Activated T-cell treated with anti-CD3 and anti-CD28 coated beads, Interleukin-2, amount 50 U/mL, for 72 hours (primary cell): ENCODE measurements at places on chromosomes 6 and 20. TPM values are rescaled to one million over a fixed set of nuclear protein-coding genes. Genes with fewer than 3 reads are reported as not detected.

The KIFC1 gene
- 91.7 TPM for total RNA-seq

The UST gene
- total RNA-seq = 1.6 TPM

The TRIM40 gene
- not detected for total RNA-seq

The SIGLEC1 gene
- 0.02 TPM for total RNA-seq

The ZNF165 gene
- total RNA-seq = 5.1 TPM

The TMEM170B gene
- total RNA-seq = 1.0 TPM

- DNase-seq = no peak
Observed at GRCh38 chr6:21208796-21209186, 384.8 kb upstream of the SOX4 start.

- DNase-seq = no peak
Observed at GRCh38 chr6:120966321-120966720, 368.0 kb downstream of the TBC1D32 start.

DNA sequence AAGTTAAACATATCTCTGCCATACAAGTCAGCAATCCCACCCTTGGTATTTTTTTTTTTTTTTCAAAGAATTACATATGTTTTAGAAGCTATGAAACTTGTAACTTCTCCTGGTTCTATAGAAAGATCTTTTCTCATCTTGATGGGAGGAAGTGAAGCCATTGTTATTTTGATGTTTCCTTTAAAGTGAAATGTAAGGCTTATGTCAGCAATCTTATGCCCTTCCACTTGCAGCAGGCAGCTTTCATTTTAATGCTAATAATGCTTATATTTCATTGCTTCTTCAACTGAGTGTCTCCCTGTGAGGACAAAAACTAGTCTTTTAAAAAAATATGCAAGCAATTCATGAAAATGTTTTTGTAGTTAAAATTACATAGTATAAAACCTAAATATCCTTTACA is 1614.7 kb downstream of the KHDRBS2 start:
- no peak for DNase-seq

DNA sequence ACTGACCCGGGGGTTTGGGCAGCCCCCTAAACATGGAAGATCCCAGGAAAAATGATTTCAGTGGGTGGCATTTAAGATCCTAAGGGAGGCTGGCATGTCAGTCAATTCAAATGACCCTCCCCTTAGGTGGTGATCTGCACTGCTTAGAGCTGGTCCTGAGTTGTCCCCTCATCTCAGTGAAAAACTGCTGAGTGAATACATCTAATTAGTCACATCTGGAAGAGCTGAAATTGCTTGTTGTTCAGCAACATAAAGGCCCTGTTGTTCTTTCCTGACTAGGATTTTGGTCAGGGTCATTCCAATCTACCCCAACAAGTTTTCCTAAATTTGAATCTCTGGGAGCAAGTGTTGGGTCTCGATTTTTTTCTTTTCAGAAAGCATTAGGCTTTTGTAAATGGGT is 126.4 kb downstream of the LCA5 start:
- DNase-seq = no peak

DNA sequence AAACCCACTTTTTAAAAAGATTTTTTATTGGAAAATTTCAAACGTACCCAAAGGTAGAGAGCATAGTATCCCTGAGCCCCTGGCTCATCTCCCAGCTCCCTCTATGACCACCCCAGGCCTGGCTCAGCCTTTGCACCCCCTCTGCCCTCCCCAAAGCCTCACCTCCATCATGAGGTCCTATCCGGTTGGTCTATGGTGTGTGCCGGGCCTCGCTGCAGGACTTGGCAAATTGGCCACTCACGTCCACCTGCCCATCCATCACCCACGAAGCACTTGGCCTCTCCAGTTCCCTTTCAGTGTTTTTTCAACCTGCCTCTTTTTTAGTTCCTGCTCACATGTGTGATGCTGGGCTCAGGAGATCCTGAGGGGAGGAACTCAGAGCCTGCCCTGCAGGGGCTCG is 147.4 kb downstream of the CDH4 start:
- no peak for DNase-seq

- DNase-seq = no peak
Observed at GRCh38 chr20:5364136-5364821, 47.5 kb upstream of the PROKR2 start.

DNA sequence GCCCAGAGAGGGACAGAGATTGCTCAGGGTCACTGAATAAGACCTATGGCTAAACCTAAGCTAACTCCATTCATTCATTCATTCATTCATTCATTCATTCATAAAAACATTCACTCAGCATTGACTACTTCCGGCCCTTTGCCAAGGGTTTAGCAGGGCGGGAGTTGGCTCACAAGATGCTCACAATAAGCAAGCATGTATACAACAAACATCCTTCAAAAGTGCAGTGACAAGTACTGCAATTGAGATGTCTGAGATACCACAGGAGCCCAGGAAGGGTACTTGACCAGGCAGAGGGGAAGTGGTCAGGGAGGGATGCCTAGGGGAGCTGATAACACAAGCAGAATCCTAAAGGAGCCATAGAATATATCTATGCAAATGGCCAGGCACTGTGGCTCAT is 18.2 kb upstream of the KIAA1755 start:
- DNase-seq = no peak

DNA sequence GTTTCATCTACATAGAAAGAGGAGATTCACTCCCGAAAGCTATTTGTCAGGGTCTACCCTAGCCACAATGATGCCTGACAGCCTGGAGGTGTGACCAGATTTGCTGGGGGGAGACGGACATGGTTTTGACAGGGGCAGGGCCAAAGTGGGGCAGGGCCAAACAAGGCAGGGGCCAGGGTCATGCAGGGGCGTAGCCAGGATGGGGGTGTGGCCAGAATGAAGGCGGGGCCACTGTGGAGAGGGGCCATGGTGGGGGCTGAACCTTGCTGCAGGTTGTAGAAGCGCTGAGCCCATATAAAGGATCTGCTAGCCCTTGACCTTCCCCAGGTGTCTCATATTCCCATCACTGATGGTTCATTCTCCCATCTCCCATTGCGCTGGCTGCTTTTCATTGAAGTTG is 184.1 kb upstream of the SULF2 start:
- no peak for DNase-seq

- DNase-seq = no peak
Observed at GRCh38 chr6:89650579-89650978, 12.0 kb upstream of the LYRM2 start.

GRCh38 chr20:59371431-59371830 is 71.0 kb downstream of the EDN3 start:
- no peak for DNase-seq

GRCh38 chr6:136740050-136740974 is 52.0 kb downstream of the MAP3K5 start:
- no peak for DNase-seq

GRCh38 chr20:45489083-45489531 is 19.6 kb downstream of the WFDC2 start:
- no peak for DNase-seq

- DNase-seq = no peak
Observed at GRCh38 chr20:63224412-63225081, 8.6 kb upstream of the YTHDF1 start.

DNA sequence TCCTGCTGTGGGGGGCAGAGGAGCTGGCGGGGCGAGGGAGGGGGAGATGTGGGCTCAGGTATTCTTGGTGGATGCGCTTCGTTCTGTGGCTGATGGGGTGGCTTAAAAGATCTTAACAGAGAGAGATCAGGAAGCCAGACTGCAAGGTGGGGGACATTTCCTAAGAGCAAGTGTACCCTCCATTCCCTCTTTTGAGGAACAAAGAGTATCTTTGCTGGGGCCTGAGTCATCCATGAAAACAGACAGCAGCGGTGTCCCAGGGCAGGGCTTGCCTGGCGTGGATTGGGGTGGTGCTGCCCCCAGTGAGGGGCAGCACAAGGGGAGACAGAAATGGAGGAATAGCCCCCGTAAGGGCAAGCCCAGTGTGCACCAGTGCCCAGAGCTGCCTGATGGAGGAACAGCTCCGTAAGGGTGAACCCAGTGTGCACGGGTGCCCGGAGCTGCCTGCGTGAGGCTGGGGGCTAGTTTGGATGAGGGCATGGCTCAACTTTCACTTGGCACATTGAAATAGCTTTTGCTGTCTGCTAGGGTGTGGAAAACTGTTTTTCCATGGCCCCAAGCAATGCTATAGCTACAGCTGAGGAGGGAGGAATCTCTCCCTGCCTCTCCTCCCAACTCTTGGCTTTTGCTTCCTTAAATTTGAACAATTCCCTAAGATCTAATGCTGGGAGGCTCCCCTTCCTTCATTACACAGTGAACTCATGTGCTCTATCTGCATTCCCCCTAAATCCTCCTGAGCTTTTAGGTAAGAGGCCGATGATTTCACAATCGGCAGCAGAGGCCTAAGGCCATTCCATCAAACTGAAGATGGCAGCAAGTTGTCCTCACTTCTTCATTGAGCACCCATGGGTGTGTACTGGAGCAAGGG is 12.9 kb downstream of the MAPK13 start:
- DNase-seq = no peak

- no peak for DNase-seq
Observed at GRCh38 chr6:34514593-34515472, 41.3 kb downstream of the SPDEF start.
